SW480 (cell line): ENCODE measurements at places on chromosomes 4 and X.

DNA sequence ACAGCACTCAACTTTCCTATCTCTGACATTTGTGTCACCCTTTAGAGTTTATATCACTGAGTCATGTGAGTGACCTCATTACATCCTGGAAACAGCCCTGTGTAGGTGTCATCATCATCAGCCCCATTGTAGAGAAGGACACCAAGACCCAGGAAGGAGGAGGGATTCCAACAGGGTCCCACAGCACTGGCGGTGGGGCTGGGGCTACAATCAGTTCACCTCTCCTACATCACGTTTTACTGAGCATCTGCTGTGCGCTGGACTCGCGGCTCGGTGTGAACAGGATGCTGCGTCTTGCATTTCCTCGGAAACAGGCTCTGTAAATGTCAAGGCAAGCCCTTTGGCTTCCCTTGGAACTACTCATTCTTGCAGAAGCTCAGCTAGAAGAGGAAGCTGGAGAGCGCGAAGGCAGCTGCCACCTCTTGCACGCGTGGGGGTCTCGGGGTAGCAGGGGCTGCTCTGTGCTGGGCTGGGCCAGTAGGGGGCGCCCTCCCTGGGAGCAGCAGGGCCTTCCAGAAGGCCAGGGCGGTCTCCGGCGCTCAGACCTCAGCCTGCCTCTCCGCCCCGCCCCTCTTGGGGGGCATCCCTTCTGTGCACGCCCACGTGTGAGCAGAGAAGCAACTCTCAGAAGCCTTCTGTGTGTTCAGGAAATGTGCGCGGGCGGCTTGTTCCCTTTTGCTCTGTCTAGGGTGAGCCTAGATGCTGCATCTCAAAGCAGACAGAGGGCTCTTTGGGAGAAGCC lies 29.0 kb downstream of the REELD1 start:
- no peak for DNase-seq

DNA sequence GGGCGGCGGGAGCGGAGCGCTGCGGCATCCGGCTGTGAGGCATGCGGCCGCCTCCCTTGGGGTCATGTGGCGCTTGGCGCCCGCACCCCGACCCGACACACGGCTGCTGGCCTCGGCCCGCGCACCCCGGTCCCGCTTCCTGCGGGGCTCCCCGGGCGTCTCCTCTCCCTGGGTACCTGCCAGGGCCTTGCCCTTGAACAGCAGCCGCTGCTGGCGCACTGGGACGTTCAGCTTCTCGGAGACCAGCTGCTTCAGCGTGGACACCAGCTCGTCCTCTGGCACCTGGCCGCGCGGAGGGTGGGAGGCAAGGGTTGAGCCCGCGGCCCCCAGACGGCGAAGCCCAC lies 391 bp downstream of the UBL4A start:
- no peak for DNase-seq

GRCh38 chr4:25160714-25161592 lies 704 bp upstream of the SEPSECS start:
- peak; percentile 65 for DNase-seq

DNA sequence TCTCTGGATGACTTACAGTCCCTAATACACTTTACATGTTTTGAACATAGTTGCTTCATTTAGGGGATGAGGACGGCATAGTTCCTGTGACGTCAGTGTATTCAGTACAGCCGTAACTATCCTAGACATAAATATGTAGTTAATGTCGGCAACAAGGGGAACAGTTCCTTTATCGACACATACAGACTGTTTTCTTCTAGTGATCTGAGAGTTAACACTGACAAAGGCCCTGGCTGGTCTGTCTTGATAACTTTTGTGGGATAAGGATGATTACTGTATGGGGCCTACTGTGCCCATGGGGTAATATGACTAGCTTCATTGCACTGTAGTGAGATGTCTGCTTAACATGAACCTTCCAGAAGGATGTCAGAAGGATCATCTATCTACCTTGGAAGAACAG lies 131.2 kb downstream of the ZNF518B start:
- DNase-seq = no peak

- no peak for DNase-seq
These were observed 89.4 kb downstream of the GABRB1 start for GRCh38 chr4:47120783-47121182.

- peak; percentile 43 for DNase-seq
These were observed 323.6 kb downstream of the BCOR start for GRCh38 chrX:39773923-39774773.
